Effector memory CD8-positive, alpha-beta T cell (primary cell): ENCODE measurements at places on chromosomes 7 and 10.

DNA sequence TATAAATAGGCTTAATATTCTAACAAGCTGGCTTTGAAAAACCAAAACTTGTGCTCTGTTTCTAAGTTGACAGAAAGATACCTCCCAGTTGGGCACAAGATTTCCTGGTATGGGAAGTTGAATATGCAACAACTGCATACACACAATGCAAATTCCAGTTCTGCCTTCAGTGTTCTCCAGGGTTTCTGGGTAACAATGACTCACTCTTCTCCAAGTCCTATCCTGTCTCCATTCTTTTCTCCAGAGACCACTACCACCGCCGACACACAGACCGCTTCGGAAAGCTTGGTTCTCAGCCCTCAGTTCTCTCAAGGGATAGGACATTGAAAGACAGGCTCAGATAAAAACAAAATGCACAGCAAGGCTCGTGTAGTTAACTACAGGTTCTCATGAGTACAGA is 12.2 kb downstream of the PDE1C start:
- no peak overlapping the region for H3K4me3 ChIP-seq
- no peaks in the 10 kb centered on the region for H3K4me1 ChIP-seq
- H3K27me3 ChIP-seq: no peaks in the 10 kb centered on the region

DNA sequence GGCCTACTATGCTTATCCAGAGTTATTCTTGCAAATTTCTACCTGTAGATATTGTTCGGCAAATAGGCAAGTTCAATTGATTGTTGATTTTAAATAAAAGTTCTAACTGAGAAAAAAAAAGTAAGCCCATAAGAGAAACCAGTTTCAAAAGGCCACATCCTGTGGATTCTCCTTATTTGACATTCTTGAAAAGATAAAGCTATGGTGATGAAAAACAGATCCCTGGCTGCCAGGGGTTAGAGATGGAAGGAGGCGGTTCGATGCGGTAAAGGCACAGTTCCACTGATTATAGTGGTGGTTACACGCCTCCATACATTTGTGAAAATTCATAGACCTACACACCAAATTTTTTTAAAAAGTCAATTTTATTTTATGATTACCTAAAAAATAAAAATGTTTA is 347.8 kb downstream of the KCNMA1 start:
- H3K27ac ChIP-seq: no peak overlapping the region
- peaks cover 32% of the 10 kb centered on the region for H3K27me3 ChIP-seq
- no peaks in the 10 kb centered on the region for H3K36me3 ChIP-seq
- no peaks in the 10 kb centered on the region for H3K4me1 ChIP-seq
- no peak for DNase-seq

DNA sequence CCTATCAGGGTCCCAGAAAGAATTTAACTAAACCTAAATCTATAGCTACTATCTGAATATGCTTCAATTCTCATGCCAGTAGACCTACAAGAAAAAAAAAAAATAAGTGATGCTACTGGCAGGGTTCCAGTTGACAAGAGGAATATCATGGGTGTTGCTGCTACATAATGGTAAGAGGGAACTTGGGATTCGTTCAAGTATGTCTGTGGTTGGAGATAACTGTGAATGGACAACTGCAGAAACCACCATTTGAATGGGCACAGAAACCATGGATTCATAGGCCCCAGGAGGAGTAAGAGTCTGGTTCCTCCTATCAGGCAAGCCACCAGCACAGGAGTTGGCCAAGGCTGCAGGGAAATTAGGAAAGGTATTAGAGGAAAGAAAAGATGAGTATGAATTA is 287.6 kb upstream of the HGF start:
- H3K4me1 ChIP-seq: no peaks in the 10 kb centered on the region
- H3K4me3 ChIP-seq: no peak overlapping the region
- no peaks in the 10 kb centered on the region for H3K36me3 ChIP-seq

- no peak overlapping the region for H3K27ac ChIP-seq
- no peaks in the 10 kb centered on the region for H3K27me3 ChIP-seq
- H3K36me3 ChIP-seq: no peaks in the 10 kb centered on the region
- H3K4me1 ChIP-seq: no peaks in the 10 kb centered on the region
Measured at GRCh38 chr7:120060281-120060680, 212.7 kb upstream of the KCND2 start.

DNA sequence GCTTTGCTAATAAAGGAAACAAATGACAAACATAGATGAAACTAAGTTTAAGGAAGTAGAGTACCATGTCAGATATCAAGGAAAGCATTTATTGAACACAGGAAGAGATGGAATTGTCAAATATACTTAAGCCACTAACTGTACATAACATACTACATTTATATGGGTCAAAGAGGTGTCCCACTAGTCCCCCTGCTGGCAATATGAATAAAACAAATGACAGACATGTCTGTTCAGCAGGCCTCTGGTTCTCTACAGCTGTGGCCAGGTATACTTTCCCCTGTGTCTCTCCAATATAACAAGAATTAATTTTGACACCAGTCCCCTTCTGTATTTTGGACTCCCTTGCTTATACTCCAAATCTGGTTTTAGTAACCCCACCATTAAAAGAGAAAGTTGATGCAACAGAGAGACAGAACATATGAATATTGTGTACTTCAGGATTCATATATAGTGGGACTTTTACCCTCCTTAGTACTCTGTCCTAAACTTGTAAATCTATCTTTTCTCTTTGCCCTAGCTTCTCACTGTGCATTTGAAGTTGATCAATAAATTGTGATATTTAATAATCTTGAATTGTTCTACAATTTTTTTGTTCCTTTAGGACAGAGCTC is 42.9 kb downstream of the CD36 start:
- H3K36me3 ChIP-seq: no peaks in the 10 kb centered on the region
- H3K27me3 ChIP-seq: no peaks in the 10 kb centered on the region
- H3K4me1 ChIP-seq: no peaks in the 10 kb centered on the region
- no peak for DNase-seq
- no peak overlapping the region for H3K4me3 ChIP-seq

DNA sequence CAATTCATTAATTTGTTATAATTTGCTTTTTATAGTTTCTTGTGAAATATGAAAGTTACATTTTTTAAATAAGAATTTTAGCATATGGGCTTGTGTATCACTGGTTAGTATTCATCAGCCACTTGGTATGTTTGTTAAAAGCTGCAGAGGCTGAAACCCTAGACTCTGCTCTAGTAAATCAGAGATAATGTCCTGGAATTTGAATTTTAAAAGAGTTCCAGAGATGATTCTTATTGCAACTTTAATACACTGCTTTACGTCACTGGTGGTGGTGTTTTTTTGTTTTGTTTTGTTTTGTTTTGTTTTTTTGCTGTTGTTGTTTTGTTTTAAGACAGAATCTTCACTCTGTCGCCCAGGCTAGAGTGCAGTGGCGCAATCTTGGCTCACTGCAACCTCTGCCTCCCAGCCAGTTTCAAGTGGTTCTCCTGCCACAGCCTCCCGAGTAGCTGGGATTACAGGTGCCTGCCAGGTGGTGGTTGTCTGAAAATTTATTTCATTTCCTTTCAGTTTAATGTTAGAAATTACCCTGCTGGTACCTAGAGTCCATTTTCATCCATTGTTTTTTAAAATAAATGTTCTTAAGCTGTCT is 43.8 kb downstream of the PTPN12 start:
- H3K36me3 ChIP-seq: peaks cover 32% of the 10 kb centered on the region
- no peak overlapping the region for H3K4me3 ChIP-seq
- H3K27me3 ChIP-seq: no peaks in the 10 kb centered on the region
- peak overlapping the region; percentile 22 for H3K27ac ChIP-seq

GRCh38 chr10:113922787-113923570 is 68.5 kb downstream of the NHLRC2 start:
- no peak overlapping the region for H3K4me3 ChIP-seq
- H3K4me1 ChIP-seq: no peaks in the 10 kb centered on the region
- no peaks in the 10 kb centered on the region for H3K36me3 ChIP-seq

DNA sequence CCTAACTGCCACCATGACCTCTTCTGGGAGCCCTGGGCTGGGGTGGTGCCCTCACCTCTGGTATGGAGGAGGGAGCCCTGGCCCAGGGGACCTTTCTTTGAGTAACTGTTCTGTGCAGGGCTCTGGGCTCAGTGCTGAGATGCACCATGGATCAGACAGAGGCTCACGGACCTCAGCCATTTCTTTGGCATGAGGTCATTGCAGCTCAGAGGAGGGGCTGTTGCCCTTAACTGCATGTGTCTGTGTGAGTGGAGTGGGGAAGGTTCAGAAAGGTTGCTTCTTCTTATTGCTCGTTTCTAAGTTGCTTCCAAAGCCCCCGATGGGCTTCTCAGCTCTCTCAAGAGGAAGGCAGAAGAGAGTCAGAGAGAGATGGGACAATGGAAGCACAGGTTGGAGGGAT is 233.9 kb downstream of the RPS24 start:
- no peak overlapping the region for H3K4me3 ChIP-seq
- no peaks in the 10 kb centered on the region for H3K4me1 ChIP-seq
- no peak overlapping the region for H3K27ac ChIP-seq
- H3K36me3 ChIP-seq: no peaks in the 10 kb centered on the region
- no peak for DNase-seq

DNA sequence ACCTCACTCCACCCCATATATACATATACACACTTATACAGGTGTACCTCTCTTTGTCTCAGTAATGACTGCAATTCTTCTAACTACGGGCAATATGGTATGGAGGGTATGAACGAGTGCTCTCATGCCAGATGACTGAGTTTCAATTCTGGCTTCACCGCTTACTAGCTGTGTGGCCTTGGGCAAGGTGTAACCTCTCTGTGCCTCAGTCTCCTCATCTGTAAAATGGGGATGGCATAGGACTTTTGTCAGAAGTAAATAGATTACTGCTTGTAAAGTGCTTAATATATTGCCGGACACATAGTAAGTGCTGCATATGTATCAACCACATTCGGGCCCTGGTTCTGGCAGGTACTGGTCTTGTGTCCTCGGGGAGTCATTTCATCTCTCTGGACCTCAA is 60.1 kb upstream of the IFRD1 start:
- no peaks in the 10 kb centered on the region for H3K27me3 ChIP-seq
- H3K27ac ChIP-seq: no peak overlapping the region
- H3K36me3 ChIP-seq: no peaks in the 10 kb centered on the region
- peaks cover 9% of the 10 kb centered on the region for H3K4me1 ChIP-seq
- H3K4me3 ChIP-seq: peak overlapping the region; percentile 3
- DNase-seq: no peak

DNA sequence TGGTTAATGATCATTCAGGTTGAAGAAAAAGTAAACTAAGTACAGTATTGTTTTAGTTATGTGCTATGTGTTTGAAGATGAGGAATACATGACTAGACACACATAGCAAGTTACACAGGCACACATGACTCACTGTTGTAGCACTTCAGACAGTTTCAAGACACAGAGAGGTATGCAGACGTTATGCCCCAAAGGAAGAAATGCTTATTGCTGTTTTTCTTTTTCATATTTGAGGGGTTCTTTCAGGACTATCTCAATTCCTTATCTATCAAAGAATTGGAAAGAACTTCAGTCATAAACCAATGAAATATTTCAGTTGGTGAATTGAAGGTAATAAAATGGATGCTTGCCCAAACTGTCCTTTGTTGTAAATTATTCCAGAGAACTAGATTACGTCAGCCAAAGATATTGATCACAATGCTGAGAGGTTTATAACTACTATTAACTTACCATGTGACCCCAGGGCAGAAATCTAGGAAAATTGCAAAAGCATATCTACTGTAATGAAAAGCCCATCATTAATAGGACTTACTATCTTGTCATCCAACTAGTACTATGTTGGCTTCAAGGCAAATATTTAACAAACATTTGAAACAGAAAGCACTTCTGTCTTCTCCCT is 61.2 kb upstream of the CAPZA2 start:
- H3K36me3 ChIP-seq: no peaks in the 10 kb centered on the region
- DNase-seq: no peak
- no peak overlapping the region for H3K27ac ChIP-seq
- H3K27me3 ChIP-seq: peaks cover 24% of the 10 kb centered on the region
- no peak overlapping the region for H3K4me3 ChIP-seq

DNA sequence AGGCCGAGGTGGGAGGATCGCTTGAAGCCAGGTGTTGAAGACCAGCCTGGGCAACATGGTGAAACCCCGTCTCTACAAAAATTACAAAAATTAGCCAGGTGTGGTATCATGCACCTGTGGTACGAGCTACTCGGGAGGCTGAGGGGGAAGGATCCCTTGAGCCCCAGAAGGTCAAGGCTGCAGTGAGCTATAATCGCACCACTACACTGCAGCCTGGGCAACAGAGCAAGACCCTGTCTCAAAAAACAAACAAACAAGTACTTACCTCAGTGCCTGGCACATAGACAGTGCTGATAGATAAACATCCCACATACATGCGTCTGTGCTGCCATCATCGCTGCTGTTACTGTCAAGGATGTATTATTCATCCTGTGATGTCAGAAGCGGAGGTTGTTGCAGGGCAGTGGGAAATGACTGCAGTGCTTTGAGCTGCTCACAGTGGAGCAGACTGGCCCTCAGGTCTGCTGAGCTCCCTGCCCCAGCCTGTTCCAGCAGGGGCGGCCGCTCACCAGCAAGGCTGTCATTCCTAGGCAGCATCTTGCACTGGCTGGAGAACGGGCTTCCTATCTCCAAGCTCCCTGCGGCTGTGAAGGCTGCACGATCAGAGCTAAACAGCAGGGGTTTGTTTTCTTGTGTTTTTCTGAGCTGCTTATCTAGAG is 18.6 kb downstream of the FOXK1 start:
- H3K27ac ChIP-seq: no peak overlapping the region
- peaks cover 9% of the 10 kb centered on the region for H3K36me3 ChIP-seq
- no peaks in the 10 kb centered on the region for H3K27me3 ChIP-seq
- H3K4me1 ChIP-seq: peaks cover 22% of the 10 kb centered on the region
- no peak overlapping the region for H3K4me3 ChIP-seq
